Stimulated activated CD8-positive, alpha-beta memory T cell treated with anti-CD3 and anti-CD28 coated beads, Interleukin-4, amount 100 ng/mL, for 1 hour (primary cell): ENCODE measurements at places on chromosomes 2 and 18.
A peak's percentile ranks its signal among the peaks of the same experiment; 100 is the strongest.

- no peak for DNase-seq
These were observed 42.9 kb upstream of the LPIN2 start for GRCh38 chr18:3055816-3056215.

DNA sequence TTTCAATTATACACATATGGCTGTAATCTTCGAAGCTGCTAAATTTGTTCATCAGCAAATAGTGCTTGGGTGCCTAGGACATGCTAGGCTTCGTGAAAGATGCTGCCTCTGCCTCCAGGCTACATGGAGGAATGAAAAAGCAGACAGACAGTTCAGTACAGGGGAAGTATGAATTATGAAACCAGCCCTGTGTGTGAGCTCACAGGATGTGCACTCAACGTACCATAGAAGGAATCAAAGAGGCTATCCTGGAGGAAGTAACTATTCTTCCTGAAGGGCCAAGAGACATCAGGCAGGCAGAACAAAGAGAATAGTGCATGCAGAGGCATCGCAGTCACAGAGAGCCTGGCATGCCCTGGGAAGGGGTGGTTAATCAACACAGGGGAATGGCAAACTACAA is 61.4 kb downstream of the DYM start:
- DNase-seq, result no peak

DNA sequence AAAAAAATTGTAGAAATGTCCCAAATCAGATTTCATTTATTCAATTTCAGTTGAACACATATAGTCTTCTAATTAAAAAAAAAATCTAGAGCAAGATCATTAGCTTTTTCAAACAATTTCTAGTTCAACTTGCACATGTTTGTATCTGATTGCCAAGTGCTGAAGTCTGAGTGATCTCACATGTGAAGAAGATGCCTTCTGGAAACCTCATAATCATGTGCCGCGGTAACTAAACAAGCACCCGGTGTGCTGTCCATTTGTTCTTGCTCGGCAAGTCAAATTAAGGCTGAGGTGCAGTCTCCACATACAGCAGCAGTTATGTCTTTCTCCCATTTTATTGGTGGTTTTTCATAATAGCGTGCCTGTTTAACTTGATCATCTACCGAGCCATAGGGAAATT is 18.7 kb downstream of the CABLES1 start:
- DNase-seq, result no peak

- DNase-seq, result no peak
These were observed 54.3 kb downstream of the THUMPD2 start for GRCh38 chr2:39724828-39725144.

- no peak for DNase-seq
These were observed 3.9 kb downstream of the RPS7 start for GRCh38 chr2:3578987-3579386.

DNA sequence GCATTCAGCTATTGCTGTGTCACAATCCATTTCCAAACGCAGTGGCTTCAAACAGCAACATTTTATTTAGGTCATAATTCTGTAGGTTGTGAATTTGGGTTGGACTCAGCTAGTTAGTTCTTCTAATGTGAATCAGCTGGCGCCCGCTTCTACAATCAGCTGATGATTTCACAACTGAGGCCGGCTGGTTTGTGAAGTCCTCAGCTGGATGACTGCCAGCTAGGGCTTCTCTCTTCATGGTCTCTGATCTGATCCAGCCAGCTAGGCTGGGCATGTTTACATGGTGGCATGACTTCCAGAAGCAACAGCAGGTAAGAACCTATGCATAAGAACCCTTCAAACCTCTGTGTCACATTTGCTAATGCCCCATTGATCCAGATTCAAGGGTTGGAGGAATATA is 172.0 kb downstream of the SLC4A10 start:
- no peak for DNase-seq

GRCh38 chr2:69779258-69780001 is 37.5 kb downstream of the ANXA4 start:
- DNase-seq, result no peak

- no peak for DNase-seq
These were observed 88.2 kb downstream of the GALNT14 start for GRCh38 chr2:31049916-31050588.

- no peak for DNase-seq
These were observed 845 bp upstream of the MYCN start for GRCh38 chr2:15939556-15939853.

DNA sequence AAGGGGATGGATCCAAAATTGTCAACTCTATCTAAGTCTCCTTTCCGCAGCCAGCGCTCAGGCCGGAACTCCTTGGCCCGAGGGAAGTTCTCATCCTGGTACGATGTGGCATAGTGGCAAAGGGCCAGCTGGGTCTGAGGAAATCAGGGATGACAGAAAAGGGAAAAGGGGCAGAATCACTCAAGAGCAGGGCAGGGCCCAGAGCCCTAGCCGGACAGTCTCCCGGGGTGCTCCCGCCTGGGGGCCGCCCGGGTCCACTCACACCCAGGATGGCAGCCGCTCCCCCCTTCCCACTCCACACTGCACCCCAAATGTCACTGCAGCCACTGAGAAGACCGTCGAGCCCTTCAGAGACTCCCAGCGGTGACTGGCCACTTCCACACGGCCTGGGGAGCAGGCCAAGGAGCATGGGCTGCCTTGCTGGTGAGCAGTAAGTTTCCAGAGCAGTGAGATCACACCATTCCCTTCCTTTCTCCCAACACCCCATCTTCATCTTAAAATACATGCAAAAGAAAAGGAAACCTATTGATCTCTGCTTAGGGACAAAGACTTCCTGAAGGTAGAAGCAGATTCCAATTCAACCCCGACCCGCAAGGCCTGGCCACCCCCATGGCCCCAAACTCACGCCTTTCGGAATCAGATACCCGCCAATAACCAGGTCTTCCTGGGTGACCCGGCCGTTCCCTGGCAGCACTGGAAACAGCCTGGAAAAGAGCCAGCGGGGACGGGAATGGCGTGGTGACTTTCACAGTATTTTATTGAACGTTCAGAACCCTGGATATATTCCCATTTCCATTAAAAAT is 26.7 kb downstream of the CYP27C1 start:
- DNase-seq, result no peak

DNA sequence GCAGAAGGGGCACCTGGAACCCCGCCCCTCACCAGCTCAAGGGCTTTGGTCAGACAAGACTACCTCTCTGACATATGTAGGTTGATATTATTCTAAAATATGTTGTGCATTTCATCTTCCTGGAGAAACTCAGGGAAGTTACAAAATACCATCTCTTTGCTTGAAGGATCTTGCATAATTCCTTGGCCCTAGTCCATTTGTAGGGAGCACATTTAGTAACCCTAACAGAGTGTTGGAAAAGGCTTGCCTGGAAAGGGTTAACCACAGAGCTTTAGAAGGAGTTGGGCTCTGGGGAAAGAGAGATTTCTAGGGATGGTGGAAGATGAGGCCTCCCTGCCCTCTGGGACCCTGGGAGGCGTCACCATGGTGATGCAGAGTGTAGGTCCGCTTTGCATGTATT is 143.0 kb upstream of the SLC1A4 start:
- no peak for DNase-seq

DNA sequence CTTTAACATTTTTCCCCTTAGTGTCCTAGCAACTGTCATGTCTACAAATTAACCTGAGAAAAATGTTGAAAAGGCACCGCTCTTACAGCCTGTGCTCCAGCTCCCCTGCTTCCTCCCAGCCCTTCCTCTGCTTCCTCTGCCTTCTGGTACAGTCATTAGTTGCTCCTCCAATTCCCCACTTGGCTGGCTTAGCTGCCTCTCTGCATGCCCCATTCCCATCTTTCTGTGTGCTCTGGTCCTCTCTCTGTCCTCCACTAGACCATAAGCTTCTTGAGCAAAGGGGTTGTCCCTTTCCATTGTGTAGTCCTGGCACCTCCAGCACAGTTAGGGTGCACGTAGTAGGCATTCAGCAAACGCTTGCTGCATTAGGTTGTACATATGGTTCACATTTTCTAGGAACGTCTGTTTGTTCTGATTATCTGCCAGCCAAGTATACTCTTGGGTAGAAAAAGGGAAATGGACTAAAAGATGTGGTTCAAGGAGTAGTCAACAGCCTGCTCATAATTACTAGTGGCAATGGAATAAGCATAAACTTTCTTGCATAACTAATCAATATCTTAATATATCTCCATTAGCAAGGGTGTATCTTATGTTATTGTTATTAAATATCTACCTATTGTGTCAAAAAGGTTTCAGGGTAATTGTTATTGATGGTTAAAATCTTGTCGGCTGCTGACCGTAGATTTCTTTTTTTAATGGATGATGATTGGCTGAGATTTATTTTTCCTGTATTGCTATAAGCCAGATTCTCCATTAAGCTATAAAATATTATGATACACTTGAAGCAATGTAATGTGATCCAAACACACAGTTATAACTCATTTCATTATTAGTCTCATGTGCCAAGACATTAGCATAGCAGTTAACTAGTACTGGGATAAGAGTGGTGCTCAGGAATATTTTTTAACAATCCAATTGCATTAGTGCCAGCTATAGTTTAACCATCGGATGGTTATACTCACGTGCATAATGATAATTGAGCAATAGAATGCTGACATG is 340.1 kb downstream of the SLC4A3 start:
- no peak for DNase-seq

DNA sequence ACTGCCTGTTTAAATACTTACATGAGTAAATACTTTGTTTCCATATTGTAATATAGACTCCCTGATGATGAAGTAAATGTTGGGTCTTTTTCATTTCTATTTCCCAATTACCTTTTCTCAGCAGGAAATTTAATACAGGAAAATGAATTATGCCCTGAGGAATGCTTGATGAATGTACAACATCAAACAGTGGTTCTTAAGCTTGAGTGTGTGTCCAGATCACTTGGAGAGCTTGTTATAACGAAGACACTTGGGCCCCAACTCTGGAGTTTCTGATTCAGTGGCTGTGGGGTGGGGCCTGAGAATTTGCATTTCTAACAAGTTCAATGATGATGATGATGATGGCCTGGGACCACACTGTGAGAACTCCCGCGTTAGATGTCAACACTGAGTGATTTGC is 7.1 kb upstream of the ME2 start:
- no peak for DNase-seq

- DNase-seq, result no peak
These were observed 2.5 kb downstream of the KCNF1 start for GRCh38 chr2:10914272-10914693.

DNA sequence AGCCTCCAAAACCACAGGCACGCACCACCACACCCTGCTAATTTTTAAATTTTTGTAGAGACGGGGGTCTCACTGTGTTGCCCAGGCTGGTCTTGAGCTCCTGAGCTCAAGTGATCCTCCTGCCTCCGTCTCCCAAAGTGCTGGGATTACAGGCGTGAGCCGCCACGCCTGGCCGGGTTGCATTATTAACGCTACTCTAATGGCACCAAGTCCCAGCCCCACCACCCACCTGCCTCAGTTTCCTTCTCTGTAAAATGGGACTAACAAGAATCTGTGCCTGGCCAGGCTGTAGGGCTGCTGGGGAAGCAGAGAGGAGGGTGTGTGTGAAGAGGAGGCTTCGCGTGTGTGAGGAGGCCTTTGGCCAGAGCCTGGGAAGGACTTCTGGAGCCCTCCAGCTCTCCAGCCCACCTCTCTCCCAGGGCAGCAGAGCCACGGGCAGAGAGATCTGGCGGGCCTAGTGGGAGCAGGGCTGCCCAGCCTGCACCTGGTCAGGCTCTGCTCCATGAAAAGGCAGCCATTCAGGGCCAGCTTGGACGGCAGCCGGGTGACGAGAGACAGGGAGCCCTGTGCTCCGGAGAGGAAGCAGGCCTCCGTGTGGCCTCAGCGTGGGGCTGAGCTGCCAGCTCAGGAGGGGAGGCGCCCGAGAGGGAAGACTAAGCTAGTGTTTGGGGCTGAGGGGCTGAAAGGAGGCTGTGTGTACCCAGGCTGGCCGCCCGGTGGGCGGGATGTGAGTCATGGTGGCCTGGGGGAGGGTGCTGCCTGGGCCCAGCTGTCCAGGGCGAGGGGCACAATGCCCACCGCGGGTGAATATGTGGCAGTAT is 7.4 kb upstream of the B3GNT7 start:
- DNase-seq, result no peak

- no peak for DNase-seq
These were observed 41.4 kb upstream of the RNU4ATAC start for GRCh38 chr2:121489284-121489683.

- no peak for DNase-seq
These were observed 1026.2 kb upstream of the ZEB2 start for GRCh38 chr2:145546091-145546490.

- DNase-seq, result no peak
These were observed 174.5 kb downstream of the PID1 start for GRCh38 chr2:229096409-229097066.

- no peak for DNase-seq
These were observed 17.1 kb downstream of the PSD4 start for GRCh38 chr2:113190871-113191270.

DNA sequence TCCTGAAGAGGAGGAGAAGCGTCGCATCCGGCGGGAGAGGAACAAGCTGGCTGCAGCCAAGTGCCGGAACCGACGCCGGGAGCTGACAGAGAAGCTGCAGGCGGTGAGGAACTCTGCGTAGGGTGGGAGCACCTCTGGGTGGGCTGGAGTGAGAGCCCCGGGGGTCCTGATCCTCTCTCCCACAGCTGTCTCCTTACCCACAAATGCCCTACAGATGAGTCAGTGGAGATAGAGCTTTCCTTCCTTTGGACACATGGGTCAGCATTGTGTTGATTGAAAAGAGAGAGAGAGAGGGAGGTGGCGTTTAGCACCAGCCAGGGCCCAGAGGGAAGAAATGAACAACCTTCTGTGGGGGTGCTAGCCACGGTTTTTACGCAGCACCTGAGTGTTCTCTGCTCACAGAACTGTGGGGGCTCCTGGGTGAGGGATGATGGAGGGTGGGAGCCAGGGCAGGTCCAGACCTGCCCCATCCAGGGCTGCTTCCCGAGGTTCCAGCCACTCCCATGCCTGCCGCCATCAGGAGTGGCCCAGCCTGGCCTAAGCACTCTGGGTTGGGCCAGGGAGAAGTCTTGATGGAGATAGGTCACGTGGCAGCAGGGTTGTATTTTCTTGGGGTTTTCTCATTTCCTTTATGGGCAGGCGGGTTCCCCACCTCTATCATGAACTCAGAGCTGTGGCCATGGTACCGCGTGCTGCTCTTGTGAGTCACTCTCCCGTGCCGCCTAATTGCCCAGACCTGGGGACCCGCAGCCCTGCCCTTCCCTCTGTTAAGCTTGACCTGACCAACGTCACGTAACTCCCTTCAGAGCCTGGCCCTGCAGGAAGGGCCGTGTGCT is 16.3 kb downstream of the FOSL2 start:
- peak; percentile 50 for DNase-seq

DNA sequence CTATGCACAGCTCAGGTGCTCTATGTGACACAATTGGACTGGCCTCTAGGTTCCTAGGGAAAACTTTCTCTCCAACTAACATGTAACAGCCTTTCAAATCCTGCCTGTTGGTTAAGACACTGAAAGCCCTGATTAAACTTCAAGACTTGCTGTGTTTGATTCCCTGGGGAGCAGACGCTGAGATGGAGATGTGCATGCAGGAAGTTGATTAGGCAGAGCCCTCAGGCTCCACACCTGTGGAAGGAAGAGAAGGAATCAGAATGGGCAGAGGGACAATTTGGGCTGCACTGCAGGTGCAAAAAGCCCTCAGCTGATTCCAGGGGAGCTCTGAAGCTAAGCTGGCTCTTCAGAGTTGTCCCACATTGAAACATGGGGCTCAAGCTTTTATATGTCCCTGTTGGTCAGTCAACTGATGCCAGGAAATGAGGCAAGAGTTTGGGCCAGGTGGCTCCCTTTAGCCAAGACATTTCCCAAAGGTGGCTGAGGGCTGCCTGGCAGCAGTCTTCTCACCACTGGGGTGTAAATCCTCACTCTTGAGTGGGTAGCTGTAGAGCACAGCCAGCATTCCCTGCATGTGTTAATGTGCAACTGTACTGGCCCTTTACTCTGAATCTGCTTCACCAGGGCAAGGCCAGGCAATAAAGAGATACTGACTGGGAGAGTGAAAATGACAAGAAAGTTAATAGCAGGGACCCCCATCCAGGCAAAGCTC is 199.5 kb upstream of the DDX18 start:
- no peak for DNase-seq
